ENCODE measurements at places on chromosomes 2 and 18.

- DNase-seq = no peak
These were observed 543.8 kb downstream of the TNS1 start for GRCh38 chr2:217459016-217459415.

- DNase-seq = no peak
These were observed 36.5 kb upstream of the REG3G start for GRCh38 chr2:78989051-78989450.

DNA sequence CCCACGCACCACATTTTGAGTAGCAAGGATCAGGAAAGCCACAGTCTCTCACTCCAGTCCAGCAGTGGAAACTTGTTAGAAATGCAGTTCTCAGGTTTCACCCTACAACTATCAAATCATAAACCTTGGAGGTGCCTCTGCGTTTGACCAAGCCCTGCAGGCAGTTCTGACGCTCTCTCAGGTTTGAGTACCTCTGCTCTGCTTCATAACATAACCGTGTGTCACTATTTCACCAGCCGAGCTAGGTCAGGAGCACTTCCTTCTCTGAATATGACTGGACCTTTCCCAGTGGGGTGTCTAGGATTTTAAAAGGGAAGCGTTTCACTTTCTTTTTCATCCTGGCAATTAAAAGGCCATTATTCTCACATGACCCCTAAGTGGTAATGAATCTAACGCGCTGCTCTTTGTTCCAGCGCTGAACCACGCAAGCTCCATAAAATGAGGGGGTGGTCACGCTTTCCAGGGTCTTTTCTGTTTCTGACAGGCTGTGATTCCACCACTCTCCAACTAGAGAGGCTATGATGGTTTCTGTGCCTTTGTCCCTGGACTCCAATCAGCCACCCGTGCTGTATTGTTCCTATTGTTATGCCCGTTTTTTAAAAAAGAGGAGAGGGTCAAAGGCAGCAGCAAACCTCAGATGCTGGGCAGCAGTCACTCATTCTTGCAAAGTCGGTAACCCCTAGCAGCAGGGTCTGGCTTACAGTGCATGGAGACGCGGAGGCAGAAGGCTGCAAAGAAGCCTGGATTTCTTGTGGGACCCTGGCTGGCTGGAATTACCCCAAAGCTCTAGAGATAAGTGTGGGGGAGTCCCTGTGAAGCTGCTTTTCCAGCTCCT lies 75.2 kb upstream of the CTNNA2 start:
- no peak for DNase-seq

- DNase-seq = no peak
These were observed 99.2 kb upstream of the FOSL2 start for GRCh38 chr2:28293416-28293815.

DNA sequence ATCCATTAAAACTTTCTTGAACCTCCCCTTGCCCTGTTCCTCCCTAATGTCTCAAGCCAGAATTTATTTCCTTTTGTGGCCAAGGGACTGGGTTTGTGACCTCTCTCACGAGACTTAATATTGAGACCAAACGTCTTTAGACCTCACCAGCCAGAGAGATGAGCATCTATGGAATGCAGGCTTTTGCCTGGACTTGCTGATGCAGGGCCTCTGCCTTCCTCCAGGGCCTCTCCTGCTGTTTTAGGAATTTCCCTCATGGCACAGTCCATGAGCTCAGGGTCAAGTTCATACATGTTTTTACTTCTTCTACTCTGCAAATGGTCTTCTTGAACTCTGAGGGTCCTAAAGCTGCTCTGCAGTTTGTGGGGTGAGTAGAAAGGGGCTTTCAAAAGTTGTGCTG lies 22.3 kb downstream of the IL1B start:
- DNase-seq = no peak
